ENCODE measurements at places on chromosomes 12 and 14. TPM values are rescaled to one million over a fixed set of nuclear protein-coding genes. Genes with fewer than 3 reads are reported as not detected.

- no peak for DNase-seq
- no peak overlapping the region for H3K4me3 ChIP-seq
- H3K27me3 ChIP-seq, result no peaks in the 10 kb centered on the region
- no peaks in the 10 kb centered on the region for H3K36me3 ChIP-seq
These were observed 62.7 kb downstream of the TTC6 start for GRCh38 chr14:37658156-37658555.

DNA sequence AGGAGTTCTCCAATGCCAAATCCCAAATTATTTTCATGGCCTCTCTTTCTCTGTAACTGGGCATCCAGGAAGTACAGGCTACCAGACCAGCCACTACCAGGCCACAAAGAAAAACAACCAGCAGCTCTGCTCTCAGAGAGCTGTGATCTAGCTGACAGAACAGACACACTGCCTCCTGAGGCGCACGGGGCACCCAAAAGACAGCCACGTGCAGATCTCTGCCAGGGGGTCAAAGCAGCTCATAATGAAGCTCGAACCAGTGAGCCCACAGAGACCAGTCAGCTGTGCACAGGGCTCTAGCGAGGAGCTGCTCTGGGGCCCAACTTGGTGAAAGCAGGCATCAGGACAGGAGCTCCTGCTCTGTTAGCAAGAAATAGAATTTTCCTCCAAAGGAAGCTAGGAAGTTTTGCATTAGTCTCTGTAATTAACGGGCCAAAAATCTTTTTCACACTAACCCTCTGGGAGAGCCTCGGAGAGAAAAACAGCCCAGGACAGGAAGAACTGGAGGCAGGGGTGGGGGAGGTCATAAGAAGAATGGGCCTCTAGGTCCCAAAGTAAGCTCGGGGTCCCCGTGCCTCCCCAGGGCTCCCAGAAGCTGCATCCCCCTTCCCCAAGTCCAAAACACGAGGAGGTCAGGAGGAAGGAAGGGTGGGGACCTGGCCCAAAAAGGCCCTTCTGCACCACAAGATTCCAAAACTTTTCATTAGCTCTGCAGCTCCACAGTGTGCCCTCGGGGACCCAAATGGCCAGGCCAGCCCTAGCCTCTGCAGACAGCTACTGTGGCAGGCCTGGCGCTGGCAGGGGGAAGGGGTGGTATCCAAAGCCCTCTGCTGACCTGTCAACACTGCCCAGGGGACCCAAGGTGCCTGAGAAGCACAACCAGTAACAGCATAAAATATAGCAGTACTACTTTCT lies 30.2 kb downstream of the ACTN1 start:
- no peak for DNase-seq
- H3K27ac ChIP-seq, result peak overlapping the region; percentile 30
- H3K4me3 ChIP-seq, result no peak overlapping the region
- H3K27me3 ChIP-seq, result no peaks in the 10 kb centered on the region

GRCh38 chr14:98957211-98958047 lies 314.6 kb downstream of the BCL11B start:
- peak; percentile 85 for DNase-seq
- H3K27ac ChIP-seq, result peak overlapping the region; percentile 33
- peaks cover 3% of the 10 kb centered on the region for H3K4me1 ChIP-seq
- H3K36me3 ChIP-seq, result no peaks in the 10 kb centered on the region
- H3K4me3 ChIP-seq, result no peak overlapping the region

- no peaks in the 10 kb centered on the region for H3K36me3 ChIP-seq
- peaks cover 6% of the 10 kb centered on the region for H3K4me1 ChIP-seq
- H3K4me3 ChIP-seq, result no peak overlapping the region
- peak; percentile 88 for DNase-seq
These were observed 13.7 kb downstream of the COA8 start for GRCh38 chr14:103576371-103577024.

- H3K27me3 ChIP-seq, result no peaks in the 10 kb centered on the region
- no peak overlapping the region for H3K4me3 ChIP-seq
- no peaks in the 10 kb centered on the region for H3K36me3 ChIP-seq
- peaks cover 4% of the 10 kb centered on the region for H3K4me1 ChIP-seq
- DNase-seq, result no peak
- no peak overlapping the region for H3K27ac ChIP-seq
These were observed 8.1 kb downstream of the TXNRD1 start for GRCh38 chr12:104223712-104224111.

The EPYC gene
- not detected for total RNA-seq

The TAS2R42 gene
- total RNA-seq, result not detected

The TMEM30B gene
- total RNA-seq, result 6.7 TPM
